Fibroblast of skin of abdomen (primary cell): ENCODE measurements at places on chromosomes 12 and 14.
A peak's percentile ranks its signal among the peaks of the same experiment; 100 is the strongest.

- no peak for DNase-seq
Measured at GRCh38 chr12:53960187-53961024, 5.7 kb downstream of the HOXC12 start.

DNA sequence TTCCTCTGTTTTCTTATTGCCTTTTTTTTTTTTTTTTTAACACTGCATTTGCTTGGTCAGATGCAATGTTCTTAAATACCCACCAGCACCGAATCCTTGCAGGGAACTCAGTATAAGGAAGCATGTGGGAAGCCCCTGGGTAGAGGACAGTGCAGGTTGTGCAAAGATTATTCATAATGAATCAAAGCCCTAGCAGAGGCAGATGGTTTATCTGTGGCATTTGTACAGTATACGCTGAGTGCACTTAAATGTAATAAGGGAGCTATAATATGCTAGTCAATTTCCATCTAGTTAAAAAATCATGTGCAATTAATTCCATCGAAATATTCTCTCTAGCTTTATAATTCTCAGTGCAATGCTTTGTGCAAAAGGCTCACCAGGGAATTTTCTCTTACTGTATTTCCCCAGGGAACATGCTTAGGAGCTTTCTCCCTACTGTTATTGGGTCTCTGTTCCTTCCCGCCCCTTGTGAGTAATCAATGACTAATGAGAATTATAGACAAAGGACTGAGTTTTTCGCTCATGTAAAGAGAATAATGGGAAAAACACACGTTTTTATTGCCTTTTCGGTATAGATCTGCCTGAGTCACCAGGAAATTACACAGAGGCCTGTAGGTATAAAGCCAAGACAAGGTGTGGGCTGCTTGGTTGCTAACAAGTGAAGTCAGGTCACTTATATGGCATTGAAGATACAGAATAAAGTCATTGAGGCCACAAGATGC is 1214.3 kb upstream of the TMEM132C start:
- DNase-seq, result peak; percentile 83

DNA sequence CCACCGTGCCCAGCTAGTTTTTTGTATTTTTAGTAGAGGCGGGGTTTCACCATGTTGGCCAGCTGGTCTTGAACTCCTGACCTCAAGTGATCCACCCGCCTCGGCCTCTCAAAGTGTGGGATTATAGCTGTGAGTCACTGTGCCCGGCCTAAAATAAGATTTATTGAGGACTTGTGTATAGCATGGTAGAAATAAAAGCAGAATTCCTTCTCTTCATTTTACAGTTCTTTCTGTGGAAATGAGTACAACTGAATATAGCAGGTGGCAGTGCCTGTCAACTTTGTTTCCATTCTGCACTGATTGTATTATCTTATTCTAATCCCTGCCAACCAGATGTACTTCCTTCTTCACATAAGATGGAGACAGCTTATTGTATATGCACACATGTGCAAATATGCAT is 41.0 kb downstream of the DIP2B start:
- no peak for DNase-seq

DNA sequence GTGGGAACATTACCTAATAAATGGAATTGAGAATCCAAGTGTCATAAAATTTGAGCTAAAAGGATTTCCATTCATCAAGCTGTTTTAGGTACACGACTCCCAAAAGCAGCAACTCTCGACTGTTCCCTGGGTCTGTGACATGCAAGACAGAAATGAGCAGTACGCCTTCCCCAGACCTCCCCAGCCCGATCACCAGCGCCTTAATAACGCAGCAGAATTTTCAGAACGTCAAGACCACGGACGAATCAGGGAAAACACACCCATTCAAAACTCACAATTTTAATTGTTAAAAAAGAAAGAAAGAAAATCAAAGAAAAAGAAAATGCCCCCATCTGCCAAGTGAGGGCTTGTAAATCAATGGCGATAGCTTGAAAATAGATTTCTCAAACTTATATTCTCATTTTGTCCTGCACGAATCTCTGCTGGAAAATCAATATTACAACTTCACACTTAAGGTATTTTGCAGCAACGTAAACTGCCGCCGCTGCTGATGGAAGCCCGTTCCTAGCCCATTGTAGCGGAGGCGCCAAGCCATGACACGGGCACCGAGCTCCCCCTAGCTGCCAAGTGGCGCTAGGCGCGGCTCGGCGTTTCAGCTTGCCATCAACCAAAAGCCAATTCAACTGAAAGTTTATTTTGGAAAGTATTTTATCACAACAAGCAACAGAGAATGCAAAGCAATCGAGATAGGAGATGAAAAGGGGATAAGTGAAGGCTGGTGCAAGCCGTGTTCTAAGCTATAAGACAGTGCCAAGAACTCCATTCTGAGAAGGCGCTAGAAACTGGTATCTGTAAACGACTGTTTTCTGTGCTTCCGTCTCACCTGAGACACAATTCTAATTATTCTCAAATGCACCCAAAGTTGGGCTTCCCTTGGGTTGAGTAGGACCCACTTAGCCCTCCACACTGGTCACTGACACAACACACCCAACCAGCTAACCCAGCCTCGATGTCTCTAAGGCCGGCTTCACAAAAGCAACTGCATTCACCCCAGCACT is 5.5 kb downstream of the BCL11B start:
- DNase-seq, result peak; percentile 79

GRCh38 chr14:30354439-30354838 is 204.5 kb upstream of the G2E3 start:
- no peak for DNase-seq

GRCh38 chr12:90829044-90829443 is 125.9 kb downstream of the CCER1 start:
- no peak for DNase-seq
